NCI-H1436 (cell line): ENCODE measurements at places on chromosomes 5 and 9.

- DNase-seq = peak; percentile 66
Measured at GRCh38 chr5:137735555-137736284, at the start of gene KLHL3. Gene KLHL3 (minus strand): TSS chr5:137736089. CDS start chr5:137735646, 443 bp downstream.

- DNase-seq = no peak
Measured at GRCh38 chr5:4703931-4704458, 436.1 kb upstream of the ADAMTS16 start.

DNA sequence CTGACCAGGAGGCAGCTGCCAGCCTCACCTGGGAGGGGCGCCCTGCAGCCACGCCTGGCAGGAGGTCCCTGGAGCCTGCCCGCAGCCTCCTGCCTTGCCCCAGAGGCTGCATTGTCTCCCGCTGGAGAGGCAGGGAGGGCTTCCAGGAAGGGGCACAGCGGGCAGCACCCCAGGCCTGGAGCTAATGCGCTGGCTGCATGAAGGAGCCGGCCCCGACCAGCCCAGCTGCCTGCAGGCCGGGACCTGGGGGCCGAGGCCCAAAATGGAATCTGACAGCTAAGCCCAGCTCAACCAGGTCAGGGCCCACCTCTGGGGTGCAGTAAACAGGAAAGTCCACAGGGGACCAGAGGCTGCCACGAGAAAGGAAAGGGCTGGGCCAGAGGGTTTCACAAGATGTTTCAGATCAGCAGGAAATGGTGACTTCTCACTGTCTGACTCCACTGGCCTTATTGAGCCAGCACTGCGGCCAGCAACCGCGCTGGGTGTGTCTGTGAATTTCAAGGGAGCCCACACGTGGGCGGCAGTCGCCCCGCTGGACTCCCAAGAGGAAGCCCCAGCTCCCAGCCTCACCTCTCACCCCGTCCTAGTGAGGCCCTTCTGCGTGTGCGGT is 18.6 kb upstream of the NOTCH1 start:
- DNase-seq = no peak

GRCh38 chr5:59039296-59040023 is 456.6 kb downstream of the RAB3C start:
- peak; percentile 47 for DNase-seq

DNA sequence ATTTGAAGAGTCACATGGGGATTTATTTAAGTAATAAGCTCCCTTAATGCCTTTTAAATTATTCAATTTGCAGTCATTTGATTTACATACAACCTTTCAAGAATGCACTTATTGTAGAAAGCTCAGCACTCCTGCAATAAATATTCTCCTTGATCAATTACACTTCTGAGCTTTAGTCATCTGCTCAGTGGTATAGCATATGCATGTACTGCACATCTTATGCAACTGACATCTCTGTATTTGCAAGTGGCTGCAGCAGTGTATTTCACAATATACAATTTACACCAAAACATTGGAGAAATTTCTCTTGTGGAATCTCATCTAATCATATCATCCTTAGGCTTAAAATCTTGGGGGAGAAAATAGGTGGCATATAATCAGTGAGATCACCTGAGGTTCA is 325.7 kb downstream of the SLF1 start:
- DNase-seq = no peak

DNA sequence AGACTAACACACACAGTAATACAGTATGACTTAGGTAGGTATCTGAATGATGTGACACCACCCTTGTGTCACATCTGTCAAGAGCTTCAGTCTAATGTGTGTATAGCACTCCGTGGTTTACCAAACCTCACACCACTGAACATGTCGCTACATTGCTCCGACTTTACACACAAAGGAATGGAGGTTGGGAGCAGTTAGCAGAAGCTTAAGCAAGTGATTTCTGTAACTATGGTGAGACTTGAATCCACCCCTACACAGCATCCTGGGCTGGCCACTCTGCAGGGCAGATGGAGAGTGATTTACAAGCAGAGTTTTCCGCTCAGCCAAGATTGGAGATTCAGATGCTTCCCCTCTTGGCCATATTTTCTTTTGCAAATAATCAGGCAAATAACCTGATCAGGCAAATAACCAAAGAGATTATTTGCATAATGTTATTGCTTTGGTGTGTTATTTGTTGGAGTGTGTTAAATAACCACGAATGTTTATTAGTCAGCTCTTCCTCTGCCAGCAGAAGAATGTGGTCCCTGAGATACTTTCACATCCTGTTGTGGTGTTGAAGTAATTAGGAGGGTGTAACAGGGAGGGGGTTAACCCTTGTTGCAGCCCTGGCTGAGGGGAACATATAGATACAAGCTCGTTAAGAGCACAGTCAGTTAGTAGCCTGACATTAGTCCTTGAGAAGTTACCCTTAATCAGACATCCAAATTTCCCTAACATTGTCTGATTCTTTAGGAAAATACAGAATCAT is 92.8 kb downstream of the SNX18 start:
- DNase-seq = no peak

DNA sequence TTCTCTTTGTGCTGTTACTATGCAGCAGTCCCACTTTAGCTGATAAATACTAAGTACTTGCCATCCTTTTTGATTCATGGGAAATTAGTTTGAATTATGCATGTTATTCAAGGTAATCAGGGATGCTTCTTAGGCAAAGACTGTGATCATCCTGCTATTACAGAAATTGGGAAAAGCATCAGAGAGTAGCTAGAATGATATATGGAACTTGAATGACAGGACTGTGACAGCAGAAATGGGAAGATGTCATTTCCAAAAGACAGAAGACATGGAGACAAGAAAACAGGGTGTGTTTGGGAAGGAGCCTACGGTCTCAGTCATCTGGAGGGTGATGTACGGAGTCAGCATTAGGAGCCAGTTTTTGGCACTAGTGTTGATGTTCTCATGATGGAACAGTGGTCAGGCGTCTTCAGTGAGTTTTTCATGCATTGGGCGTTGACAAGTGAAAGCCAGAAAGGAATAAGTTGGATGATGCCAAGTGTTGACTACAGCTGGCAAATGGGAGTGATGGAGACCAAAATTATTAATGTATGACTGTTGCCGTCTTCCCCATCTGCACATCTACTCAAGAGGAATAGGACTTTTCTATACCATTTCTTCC is 70.4 kb downstream of the TMEM167A start:
- no peak for DNase-seq

DNA sequence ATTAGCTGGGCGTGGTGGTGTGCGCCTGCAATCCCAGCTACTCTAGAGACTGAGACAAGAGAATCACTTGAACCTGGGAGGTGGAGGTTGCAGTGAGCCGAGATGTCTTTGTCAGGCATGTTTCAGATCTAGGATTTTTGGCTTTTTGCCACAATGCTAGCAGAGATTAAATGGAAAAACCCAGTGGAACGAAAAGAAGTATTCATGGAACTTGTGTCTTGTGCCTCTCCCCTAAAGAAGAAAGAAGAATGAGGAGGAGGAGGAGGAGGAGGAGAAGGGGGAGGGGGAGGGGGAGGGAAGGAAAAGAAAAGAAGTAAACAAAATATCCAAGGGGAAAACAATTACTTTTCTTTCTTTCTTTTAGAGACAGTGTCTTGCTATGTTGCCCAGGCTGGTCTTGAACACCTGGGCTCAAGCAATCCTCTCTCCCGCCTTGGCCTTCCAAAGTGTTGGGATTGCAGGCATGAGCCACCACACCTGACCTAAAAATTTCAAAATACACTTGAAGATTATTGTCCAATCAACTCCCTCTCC is 106.0 kb downstream of the ARRDC3 start:
- DNase-seq = no peak

DNA sequence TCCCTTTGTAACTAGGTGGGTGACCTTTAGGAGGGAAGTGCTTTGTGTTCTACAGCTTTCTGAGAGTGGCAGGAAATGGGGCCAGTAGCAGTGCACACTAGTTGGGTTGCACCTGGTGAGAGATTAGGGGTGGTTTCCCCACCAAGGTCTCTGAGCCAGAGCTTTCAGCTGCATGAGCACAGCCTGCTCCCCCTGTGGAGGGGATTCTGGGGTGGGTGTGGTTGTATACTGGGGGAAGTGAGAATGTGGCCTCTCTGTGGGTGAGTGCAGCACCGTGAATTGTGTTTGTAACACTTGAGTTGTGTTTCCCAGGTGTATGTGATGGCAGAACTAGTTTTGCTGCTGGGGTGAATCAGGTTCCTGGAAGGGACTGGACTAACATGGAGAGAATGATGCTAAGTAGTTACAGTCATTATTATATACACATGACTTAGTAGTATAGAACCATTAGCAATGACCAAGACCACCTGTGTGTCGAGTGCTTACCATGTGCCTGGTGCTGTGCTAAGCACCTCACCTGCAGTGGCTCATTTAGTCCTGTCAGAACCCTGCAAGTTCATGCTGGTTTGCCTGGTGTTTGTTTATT is 11.8 kb upstream of the CXXC5 start:
- DNase-seq = no peak

DNA sequence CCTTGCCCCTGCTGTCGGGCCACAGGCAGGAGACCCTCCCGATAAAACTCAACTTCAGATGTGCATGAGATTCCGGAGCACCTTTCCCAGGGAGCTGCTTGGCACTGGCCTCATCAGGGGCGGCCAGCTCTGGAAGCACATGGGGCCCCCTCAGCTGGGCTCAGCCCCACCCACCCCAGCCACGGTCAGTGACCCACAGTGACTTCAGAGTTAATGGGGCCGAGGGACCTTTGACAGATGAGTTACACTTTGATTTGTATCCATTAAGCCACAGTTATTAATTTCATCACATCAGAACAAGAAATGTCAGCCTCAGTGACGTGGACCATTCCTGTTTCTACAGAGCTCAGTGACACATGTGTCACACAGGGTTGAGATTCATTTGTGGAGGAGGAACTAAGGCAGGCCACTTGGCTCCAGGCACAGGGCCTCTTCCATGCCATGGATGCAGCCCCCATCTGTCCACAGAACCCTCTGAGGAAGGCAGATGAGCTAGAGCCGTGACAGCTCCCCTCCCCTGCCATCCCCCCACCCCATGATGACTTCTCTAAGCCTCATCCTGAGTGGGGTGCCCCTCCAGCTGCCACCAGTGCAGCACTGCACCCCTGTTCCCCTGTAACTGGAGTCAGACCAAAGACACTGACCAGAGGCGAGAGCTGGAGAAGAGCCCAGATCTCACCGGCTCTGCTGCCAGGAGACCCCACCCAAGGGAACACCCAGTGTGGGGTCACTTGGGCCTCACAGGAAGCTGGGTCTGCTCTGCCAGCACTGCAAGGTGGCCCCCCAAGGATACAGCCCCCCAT is 69.4 kb upstream of the ADAMTS2 start:
- DNase-seq = no peak

DNA sequence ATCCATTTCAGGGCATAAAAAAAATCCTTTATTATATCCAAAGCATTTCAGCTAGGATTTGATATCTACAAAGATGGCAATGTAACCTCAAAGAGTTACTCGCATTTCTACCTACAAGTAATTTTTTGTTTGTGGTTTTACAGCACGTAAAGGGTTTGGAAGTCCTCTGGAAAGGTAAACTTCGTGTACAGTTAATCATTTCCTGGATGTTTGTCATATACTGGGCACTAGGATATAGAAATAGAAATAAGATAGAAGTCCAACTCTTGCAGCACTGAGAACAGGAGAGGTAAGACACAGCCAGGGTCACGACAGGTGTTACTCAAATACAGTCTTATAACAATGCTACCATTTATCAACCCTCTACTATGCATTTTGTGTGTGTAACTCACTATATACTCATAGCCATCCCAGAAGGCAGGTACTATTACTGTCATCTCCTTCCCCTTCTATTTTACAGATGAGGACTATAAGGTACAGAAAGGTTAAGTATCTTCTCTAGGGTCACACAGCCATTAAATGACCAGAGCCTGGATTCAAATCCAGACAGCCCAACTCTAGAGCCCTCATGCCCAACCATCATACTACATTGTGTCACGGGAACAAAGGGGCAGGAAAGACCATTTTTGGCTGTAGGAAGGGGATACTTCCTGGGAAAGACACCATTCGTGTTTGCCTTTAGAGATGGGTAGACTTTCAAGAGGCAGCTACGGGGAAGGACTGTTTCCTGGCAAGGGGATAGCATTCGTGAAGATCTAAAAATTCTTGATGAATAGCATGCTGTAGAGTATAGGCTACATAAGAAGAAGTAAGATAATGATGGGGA is 19.0 kb downstream of the NDUFA8 start:
- no peak for DNase-seq

- DNase-seq = no peak
Measured at GRCh38 chr9:135083831-135084230, 3.6 kb upstream of the OLFM1 start.

- DNase-seq = no peak
Measured at GRCh38 chr5:132233081-132233480, 5.4 kb upstream of the P4HA2 start.

GRCh38 chr9:106228861-106229260 is 534.5 kb downstream of the TMEM38B start:
- DNase-seq = no peak
